ENCODE measurements at places on chromosomes 13 and 19. TPM values are rescaled to one million over a fixed set of nuclear protein-coding genes. Genes with fewer than 3 reads are reported as not detected.

Gene BCAM
- not detected for total RNA-seq

Gene CRX
- total RNA-seq, result not detected

GRCh38 chr13:20442798-20443381 lies 82.8 kb downstream of the CRYL1 start:
- no peak for DNase-seq
- no peak overlapping the region for H3K27ac ChIP-seq
- H3K36me3 ChIP-seq, result peaks cover 1% of the 10 kb centered on the region
- peaks cover 1% of the 10 kb centered on the region for H3K27me3 ChIP-seq
- no peaks in the 10 kb centered on the region for H3K4me1 ChIP-seq

DNA sequence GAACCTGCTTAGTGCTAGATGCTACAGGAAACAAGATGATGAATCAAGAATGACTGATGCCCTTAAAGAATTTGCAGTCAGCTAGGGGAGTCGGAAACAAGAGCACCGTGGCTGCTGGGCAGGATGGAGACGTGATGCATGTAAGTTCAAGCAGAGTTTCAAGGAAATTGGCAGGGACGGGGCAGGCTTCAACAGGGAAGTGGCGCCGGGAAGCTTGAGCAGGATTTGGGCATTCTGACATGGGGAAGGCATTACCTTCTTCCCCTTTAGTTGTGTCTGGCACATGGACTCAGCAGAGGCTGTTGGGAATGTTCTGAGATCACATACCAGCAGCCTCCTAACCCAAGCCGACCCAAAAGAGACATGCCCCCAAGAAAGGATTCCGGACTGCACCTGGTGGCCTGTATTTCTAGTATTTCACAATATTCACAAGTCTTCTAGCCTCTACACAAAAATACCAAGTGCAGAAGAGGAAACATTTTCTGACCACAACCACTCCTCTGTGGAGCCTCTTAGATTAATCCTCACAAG lies 138.2 kb downstream of the CRYL1 start:
- no peak for DNase-seq
- peaks cover 3% of the 10 kb centered on the region for H3K36me3 ChIP-seq
- H3K27ac ChIP-seq, result peak overlapping the region; percentile 24
- H3K4me3 ChIP-seq, result no peak overlapping the region
- peaks cover 8% of the 10 kb centered on the region for H3K27me3 ChIP-seq

DNA sequence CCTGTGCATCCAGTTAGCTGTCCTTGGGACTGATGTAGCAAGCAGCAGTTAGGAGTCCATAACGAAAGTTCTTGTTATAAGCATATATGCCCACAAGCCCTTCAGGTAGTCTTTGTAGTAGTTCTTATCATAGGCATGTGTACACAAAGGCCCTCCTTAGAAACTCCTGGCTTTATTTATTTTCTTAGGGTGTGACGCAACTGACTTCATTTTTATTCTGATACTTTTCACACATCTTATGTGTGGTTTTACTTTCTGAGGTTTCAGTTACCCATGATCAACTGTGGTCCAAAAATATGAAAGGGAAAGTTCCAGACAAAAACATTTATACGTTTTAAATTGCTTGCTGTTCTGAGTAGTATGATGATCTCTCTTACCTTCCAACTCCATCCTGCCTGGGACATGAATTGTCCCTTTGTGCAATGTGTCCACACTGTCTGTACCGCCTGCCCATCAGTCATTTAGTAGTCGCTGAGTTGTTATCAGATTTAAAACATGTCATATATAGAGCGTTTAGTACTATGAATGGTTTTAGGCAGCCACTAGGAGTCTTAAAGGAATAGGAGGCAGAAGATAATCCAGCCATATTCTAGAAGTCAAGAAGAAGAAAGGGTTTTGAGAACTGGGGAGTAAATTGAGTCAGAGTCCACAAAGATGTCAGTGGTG lies 19.4 kb downstream of the GPC5 start:
- no peak overlapping the region for H3K4me3 ChIP-seq
- no peaks in the 10 kb centered on the region for H3K4me1 ChIP-seq
- no peak overlapping the region for H3K27ac ChIP-seq

Gene ZNF829
- 5.3 TPM for total RNA-seq

DNA sequence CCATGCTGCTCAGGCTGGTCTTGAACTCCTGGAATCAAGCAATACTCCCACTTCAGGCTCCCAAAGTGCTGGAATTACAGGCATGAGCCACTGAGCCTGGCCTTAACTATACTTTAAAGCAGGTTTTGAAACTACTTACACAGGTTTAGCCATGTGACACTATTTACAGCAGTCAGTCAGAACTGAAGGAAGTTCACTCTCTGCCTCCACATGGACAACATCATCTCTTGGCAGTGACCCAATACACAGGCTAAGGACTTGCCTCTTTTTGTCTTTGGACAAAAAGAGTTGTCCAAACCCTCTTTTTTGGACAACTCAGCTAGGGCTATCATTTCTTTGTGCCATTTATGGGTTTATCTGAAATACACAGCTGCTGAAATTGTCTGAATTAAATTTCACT lies 89.0 kb upstream of the CLDN10 start:
- no peak for DNase-seq
- H3K36me3 ChIP-seq, result no peaks in the 10 kb centered on the region
- peaks cover 1% of the 10 kb centered on the region for H3K27me3 ChIP-seq
- no peaks in the 10 kb centered on the region for H3K4me1 ChIP-seq
- no peak overlapping the region for H3K27ac ChIP-seq

- peak overlapping the region; percentile 63 for H3K4me3 ChIP-seq
- no peak for DNase-seq
- peak overlapping the region; percentile 46 for H3K27ac ChIP-seq
- H3K36me3 ChIP-seq, result no peaks in the 10 kb centered on the region
- H3K4me1 ChIP-seq, result peaks cover 32% of the 10 kb centered on the region
Measured at GRCh38 chr19:38543807-38544568, 73.8 kb downstream of the MAP4K1 start.

Gene ZNF846
- total RNA-seq, result 2.3 TPM

Gene DUS3L
- total RNA-seq, result 85.9 TPM

- DNase-seq, result no peak
- H3K4me1 ChIP-seq, result no peaks in the 10 kb centered on the region
- no peak overlapping the region for H3K27ac ChIP-seq
- no peak overlapping the region for H3K4me3 ChIP-seq
- H3K36me3 ChIP-seq, result no peaks in the 10 kb centered on the region
- no peaks in the 10 kb centered on the region for H3K27me3 ChIP-seq
Measured at GRCh38 chr13:62932256-62932883, 1516.7 kb upstream of the PCDH20 start.

DNA sequence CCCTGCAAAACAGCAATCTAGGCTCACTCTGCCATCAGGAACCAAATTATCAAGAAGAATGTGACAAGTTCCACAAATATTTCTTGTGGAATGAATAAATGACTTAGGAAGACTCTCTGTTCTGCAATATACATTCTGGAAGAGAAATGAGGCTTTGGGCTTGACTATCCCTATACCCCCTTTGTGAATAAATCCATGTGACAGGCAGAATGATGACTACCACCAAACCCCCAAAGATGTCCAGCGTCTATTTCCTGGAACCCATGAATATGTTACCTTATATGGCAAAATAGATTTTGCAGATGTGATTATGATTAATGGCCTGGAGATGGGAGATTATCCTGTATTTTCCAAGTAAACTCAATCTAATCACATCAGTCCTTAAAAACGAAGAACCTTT lies 139.3 kb downstream of the ENOX1 start:
- H3K27ac ChIP-seq, result no peak overlapping the region
- no peaks in the 10 kb centered on the region for H3K4me1 ChIP-seq
- DNase-seq, result no peak
- no peak overlapping the region for H3K4me3 ChIP-seq
- peaks cover 8% of the 10 kb centered on the region for H3K27me3 ChIP-seq

Gene MEIOSIN
- not detected for total RNA-seq

Gene CACNA1A
- total RNA-seq, result 0.47 TPM

Gene BST2
- 148 TPM for total RNA-seq

- H3K36me3 ChIP-seq, result no peaks in the 10 kb centered on the region
- peaks cover 9% of the 10 kb centered on the region for H3K4me1 ChIP-seq
- no peak overlapping the region for H3K4me3 ChIP-seq
- no peak for DNase-seq
- no peak overlapping the region for H3K27ac ChIP-seq
Measured at GRCh38 chr13:110413016-110413675, 106.1 kb downstream of the COL4A2 start.

- H3K4me3 ChIP-seq, result no peak overlapping the region
- no peak overlapping the region for H3K27ac ChIP-seq
- no peaks in the 10 kb centered on the region for H3K36me3 ChIP-seq
- H3K4me1 ChIP-seq, result peaks cover 7% of the 10 kb centered on the region
- H3K27me3 ChIP-seq, result peaks cover 3% of the 10 kb centered on the region
Measured at GRCh38 chr19:4144666-4145249, 8.7 kb upstream of the CREB3L3 start.

Gene ZNF667
- total RNA-seq, result 0.05 TPM

Gene LCP1
- 758 TPM for total RNA-seq

Gene ZNF562
- 13.2 TPM for total RNA-seq

- no peak overlapping the region for H3K27ac ChIP-seq
- DNase-seq, result no peak
- no peaks in the 10 kb centered on the region for H3K4me1 ChIP-seq
- H3K27me3 ChIP-seq, result no peaks in the 10 kb centered on the region
- H3K4me3 ChIP-seq, result no peak overlapping the region
Measured at GRCh38 chr19:7718668-7719067, 13.2 kb downstream of the CLEC4G start.

- peaks cover 12% of the 10 kb centered on the region for H3K4me1 ChIP-seq
- H3K27me3 ChIP-seq, result no peaks in the 10 kb centered on the region
- DNase-seq, result no peak
- no peak overlapping the region for H3K27ac ChIP-seq
- H3K36me3 ChIP-seq, result peaks cover 31% of the 10 kb centered on the region
- H3K4me3 ChIP-seq, result no peak overlapping the region
Measured at GRCh38 chr13:112877066-112877465, 91.9 kb upstream of the MCF2L start.

All from activated T-helper 1 cell treated with anti-CD3 and anti-CD28 coated beads, Interleukin-12 subunit alpha, Interleukin-12 subunit beta, Interleukin-2, Interleukin-4 antibody, amounts not matched to agents 30 ng/mL and 10 ng/mL and 1 ng/mL, durations not matched to agents 14 hours and 24 hours and 36 hours (primary cell).